ENCODE measurements at places on chromosomes 2 and 18.

GRCh38 chr2:239003624-239004273 is 155.9 kb downstream of the TWIST2 start:
- no peak for DNase-seq

GRCh38 chr18:59132810-59133465 is 6.7 kb upstream of the SEC11C start:
- no peak for DNase-seq

GRCh38 chr2:127101756-127102477 is 5.0 kb downstream of the BIN1 start:
- DNase-seq = no peak

DNA sequence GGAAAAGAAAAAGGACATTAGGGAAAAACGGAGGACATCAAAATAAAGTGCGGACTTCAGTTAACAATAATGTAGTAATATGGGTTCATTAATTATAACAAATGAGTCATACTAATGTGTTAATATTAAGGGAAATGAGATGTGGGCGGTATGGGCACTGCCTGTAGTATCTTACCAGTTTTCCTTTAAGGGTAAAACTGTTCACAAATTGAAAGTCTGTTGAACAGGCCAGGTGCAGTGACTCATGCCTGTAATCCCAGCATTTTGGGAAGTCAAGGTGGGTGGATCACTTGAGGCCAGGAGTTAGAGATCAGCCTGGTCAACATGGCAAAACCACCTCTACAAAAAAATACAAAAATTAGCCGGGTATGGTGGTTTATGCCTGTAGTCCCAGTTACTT is 56.8 kb upstream of the PMAIP1 start:
- no peak for DNase-seq
